Pulmonary artery endothelial cell (primary cell): ENCODE measurements at places on chromosomes 5 and 9. TPM values are rescaled to one million over a fixed set of nuclear protein-coding genes. Genes with fewer than 3 reads are reported as not detected.

The LAMC3 gene
- 0.07 TPM in 1 of 2 replicates, not detected in the other for total RNA-seq

The FBP1 gene
- total RNA-seq, result 0.95 and 1.5 TPM in 2 replicates

The ZNG1F gene
- total RNA-seq, result 14.7 and 20.4 TPM in 2 replicates

The ZER1 gene
- total RNA-seq, result 12.2 and 14.1 TPM in 2 replicates

The DIAPH1 gene
- total RNA-seq, result 42.7 and 52.6 TPM in 2 replicates

The CCNI2 gene
- 0.04 TPM in 1 of 2 replicates, not detected in the other for total RNA-seq
